Brain microvascular endothelial cell (primary cell): ENCODE measurements at places on chromosomes 3 and 15.

DNA sequence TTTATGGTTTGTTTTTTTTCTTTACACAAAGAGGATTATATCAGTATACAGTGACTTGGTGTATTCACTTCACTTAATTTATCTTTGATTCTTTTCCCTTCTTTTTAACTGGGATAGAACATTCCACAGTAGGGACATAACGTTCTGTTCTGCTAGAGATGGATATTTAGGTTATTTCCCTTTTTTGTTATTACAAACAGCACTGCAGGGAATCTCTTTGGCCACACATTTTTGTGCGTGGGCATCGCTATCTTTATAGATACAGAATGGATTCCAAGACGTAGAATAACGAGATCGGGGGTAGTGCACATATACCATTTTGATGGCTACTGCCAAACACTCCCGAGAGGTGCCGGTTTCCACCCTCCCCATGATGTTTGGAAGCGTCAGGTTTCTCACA lies 44.8 kb downstream of the PXYLP1 start:
- peak; percentile 52 for DNase-seq

DNA sequence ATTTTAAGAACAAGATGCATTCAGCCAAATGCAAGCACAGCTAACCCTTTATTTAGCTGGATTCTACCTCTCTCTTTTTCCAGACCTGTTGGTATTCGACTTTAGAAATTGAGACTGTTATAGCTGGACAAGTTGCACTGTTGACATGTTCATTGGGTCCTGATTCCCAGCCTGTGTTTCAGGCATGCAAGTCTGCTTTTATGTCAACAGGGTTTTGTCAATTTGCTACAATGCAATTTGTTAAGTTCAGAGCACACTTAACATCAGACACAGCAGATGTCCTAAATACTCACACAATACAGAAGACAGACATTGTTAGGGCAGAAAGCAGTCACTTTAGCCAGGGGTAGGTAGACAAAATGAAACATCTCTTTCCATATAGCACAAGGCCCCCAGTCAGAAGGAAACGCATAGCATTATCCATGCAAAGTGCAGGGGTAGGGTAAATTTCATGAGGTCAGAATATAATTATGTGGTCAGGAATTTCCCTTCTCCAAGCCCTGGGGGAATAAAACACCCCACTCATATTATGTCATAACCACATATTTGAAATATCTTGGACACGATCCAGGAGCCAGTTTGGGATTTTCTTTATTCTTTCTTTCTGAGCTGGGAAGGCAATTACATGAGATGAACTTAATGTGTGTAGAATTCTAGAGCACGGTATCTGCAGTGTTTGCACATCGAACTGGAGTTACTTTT lies 504.1 kb downstream of the NTRK3 start:
- DNase-seq: peak; percentile 86

DNA sequence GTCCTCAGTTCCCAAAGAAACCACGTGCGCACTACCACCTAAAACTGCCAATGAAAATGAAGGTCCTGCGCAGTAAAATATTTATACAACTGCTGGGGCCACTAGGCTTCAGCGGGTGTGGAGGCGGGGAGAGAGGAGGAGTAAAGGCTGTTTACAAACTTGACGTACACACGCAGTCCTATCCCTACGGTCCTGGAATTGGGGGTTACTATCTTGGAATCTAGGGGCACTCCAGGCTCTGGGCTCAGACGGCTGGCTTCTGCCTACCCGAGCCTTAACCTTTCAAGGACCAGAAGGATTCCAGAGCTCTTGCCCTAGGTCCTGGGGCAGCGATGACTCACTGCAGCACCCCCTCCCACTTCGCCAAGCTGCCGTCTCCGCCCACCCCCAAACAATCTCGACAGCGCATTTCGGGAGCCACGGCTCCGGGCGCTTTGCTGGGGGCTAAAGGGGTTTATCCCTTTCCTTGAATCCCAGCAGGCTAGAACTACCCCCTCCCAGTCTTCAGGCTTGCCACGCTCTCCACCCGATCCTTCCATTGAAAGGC lies 3.0 kb downstream of the ADAMTS9 start:
- peak; percentile 41 for DNase-seq

- DNase-seq: no peak
Observed at GRCh38 chr3:158355623-158356588, 215.1 kb upstream of the MLF1 start.

GRCh38 chr3:181382656-181383055 lies 329.1 kb upstream of the SOX2 start:
- no peak for DNase-seq
